ENCODE measurements at places on chromosomes 11 and 22. TPM values are rescaled to one million over a fixed set of nuclear protein-coding genes. Genes with fewer than 3 reads are reported as not detected.

Gene TRPM5
- total RNA-seq: not detected

- DNase-seq: peak; percentile 83
These were observed 6.5 kb downstream of the DCPS start for GRCh38 chr11:126310200-126310991.

GRCh38 chr11:71331631-71332030 is 79.3 kb upstream of the SHANK2 start:
- DNase-seq: no peak

DNA sequence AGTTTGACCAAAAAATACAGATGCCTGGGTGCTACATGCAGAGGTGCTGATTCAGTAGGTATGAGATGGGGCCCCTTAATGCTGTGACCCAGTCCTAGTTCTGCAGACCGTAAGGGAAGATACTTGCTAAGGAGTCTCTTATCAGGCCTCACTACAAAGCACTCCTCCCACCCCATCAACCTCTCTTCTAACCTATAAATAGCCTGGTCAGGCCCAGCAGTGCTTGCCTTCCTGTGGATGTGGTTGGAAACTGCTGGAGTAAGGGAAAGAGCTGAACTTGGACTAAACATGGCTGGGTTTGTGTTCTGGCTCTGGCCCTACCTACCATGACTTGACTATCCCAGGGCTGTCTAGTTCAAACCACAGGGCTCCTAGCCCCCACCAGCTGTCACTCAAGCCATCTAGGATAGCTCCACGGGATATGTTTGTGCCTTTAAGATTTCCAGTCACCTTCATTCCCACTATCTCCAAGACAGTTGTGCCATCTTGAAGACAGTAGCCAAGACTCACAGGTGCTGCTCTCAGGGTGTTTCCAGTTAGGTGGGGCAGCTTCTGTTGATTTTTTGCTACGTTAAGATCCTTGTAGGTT is 9.5 kb upstream of the DKK3 start:
- DNase-seq: no peak

Gene PGR
- total RNA-seq: 6.5 TPM

All from left cardiac atrium (tissue), 4 donors.